Inflammatory macrophage treated with lipopolysaccharide for 4 hours (primary cell): ENCODE measurements at places on chromosomes 2 and 18.

DNA sequence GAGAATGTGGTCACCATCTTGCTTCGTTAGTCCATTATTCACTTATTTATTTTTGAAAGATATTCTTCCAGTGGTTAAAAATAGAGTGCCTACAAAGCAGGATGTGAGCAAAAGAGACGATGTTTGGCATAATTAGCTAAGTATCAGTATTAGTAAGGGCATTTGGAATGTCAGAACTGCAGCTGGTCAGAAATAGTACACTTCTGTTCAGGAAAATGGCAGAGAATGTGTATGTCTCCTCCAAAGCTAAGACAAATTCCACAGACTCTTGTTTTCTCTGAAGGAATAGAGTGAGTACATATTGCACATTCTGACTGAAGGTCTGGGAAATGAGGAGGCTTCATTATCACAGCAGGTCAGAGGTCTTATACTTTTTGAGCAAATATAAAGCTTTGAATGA is 209.0 kb downstream of the L3MBTL4 start:
- no peak for DNase-seq

GRCh38 chr2:192398236-192398635 is 203.5 kb upstream of the TMEFF2 start:
- no peak for DNase-seq

DNA sequence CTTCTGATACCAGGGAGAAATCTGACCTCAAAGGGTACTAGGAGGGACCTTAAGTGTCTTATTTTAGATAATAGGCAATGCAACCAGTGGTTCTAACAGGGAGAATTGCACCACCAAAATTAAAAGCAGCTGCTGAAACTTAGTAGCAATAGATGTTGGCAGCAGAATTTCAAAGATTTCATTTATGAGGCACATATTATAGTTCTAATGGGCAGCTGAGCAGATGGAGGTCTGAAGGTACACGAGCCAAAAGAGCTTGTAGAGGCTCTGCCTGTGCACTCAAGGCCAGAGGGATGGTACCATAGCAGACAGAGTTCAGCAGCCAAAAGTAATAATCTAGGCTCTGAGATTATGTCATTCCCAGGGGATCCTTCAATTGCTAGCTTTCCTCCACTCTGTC is 87.3 kb upstream of the NCKAP5 start:
- DNase-seq: no peak

DNA sequence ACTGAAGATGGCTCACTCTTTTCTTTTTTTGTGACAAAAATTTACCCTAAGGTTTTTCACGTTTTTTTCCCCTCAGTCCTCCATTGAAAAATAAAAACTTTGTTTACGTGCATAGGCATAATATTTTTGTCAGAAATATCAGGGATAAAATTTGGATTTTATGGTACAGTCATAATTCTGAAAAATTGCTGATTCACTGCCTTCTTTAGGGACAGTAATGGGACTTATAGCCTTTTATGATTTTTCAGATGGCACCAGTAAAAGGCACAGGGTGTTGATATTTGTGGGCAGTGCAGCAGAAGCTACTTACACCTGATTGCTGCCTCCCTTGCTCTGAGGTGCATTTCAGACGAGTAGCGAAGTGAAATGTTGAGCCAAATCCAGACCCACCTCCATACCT is 139.4 kb upstream of the CDCA7 start:
- DNase-seq: no peak

- no peak for DNase-seq
Measured at GRCh38 chr2:31748041-31748440, 167.3 kb upstream of the SRD5A2 start.

- peak; percentile 40 for DNase-seq
Measured at GRCh38 chr2:210072922-210073509, 70.6 kb downstream of the RPE start.

- no peak for DNase-seq
Measured at GRCh38 chr2:34371711-34372110, 772.6 kb upstream of the FAM98A start.

- peak; percentile 64 for DNase-seq
Measured at GRCh38 chr2:200338692-200339091, 32.2 kb downstream of the SPATS2L start.

DNA sequence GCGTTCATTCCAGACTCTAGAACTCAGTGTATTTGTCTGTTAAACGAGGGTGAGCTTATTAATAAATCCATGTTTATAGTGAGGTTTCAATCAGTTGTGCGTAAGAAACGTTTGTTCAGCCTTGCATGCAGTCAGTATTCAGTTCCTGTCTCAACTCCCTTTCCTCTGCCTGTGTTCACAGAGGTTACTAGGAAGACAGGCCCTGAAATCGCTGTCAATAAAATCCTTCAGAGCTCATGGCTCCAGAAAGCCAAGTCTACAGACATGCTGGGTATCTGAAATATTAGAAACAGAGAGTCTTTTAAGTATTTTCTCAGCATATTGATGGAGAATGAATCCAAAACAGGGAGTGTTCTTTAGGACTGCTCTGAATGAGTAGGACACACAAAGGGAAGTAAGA is 75.4 kb downstream of the KLF7 start:
- DNase-seq: no peak

DNA sequence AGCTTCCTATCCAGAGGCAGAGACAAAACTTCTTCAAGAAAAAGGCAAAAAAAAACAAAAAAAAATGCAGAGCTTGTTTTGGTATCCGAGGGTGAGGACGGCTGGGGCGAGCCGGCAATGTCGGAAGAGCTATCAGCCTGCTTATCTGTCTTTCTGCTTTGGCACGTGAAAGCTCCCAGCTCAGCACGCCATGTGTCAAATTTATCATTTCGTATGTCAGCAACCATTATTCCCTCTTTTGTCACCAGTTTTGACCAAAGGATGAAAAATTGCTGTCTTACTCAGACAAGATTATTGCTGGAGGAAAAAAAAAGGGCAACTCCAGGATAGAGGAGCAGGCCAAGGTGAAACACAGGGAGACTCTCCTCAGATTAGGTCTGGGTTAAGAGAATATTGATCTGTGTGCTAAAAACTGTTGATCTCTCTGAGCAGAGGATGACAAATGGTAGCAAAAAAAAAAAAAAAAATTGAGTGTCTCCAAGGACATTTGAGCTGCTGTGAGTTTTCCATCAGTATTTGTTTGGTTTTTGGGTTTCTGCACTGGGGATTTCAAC is 532.0 kb upstream of the POU3F3 start:
- no peak for DNase-seq

GRCh38 chr2:75289771-75290170 is 90.5 kb upstream of the TACR1 start:
- DNase-seq: peak; percentile 4

GRCh38 chr2:20516646-20517341 is 69.9 kb downstream of the RHOB start:
- DNase-seq: no peak

DNA sequence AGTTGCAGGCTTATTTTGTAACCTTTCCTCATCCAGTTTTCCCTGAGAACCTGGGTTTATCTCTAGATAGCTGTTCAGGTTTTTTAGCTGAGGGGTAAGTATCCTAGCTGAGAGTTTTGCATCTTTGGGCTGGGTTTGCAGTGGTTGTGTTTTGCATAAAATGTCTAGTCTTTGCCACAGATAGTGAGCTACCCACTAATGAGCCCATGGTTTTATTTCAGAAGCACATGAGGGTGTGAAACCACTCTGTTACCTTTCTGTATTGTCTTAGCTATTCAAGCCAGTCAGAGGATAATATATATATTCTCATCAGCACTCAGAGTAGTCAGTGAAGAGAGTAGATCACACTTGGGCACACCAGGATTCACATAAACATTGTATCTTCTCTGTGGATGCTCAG is 24.6 kb upstream of the TXNDC2 start:
- DNase-seq: no peak

GRCh38 chr2:160431441-160431840 is 62.2 kb downstream of the RBMS1 start:
- DNase-seq: no peak

GRCh38 chr2:107242811-107243210 is 356.8 kb upstream of the ST6GAL2 start:
- no peak for DNase-seq

DNA sequence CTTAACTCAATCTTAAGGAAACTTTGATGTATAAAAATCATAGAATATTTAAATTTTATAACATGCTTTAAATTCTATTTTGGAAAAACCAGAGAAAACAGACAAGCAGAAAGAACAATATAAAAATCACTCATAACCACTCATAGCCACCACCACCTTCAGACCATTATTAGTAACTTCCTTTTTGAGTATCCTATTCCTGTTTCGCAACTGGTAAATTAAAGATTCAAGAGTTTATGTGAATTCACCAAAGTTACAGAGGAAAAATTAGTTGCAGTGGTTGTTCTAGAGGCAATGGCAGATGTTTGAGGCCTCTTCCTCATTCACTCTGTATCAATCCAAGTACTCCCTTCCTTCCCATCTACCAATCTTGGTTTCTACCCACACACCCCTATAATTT is 49.3 kb upstream of the PROKR1 start:
- peak; percentile 33 for DNase-seq

GRCh38 chr2:100409975-100410647 is 7.4 kb downstream of the CHST10 start:
- no peak for DNase-seq

DNA sequence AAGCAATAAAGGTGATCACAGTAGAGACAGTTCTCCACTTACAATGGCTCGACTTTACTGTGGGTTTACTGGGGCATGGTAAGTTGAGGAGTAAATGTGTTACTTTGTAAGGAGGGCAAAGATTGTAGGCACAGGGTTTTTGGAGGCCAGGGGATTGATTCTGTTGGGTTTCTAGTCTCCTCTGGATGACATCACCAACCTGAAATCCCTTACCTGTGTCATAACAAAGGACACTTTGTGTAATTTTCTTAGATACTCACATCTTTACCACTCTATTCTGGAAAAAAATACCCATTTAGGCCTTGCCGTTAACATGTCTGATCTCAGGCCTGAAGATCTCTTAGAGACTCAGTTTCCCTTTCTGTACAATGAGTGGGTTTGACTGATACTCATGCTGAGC is 161.7 kb downstream of the GLI2 start:
- no peak for DNase-seq

DNA sequence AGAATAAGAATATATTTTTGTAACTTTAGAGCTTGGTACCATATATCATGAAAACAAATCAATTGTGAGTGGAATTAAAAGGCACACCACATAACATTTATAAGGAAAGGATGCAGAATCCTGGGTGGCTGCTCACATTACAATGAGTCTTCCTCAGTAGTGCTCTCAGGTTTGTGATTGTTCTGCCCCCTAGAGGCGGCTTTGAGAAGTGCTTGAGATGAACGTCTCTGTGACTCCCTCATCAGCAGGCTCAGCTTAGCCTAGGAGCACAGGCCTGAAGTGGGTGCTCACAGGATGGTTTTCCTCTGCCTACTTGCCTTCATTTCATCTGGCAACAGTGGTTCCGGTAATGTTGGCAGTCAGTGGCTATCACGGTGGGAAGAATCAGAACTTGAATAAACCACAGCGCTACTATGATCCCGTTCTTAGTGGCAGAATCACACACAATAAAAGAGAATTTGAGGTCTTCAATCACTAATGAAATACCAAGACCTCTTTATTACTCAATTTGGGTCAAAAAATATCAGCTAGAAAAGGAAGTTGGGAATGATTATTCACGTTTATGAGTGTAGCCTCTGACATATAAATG is 38.1 kb upstream of the B4GALT6 start:
- DNase-seq: peak; percentile 80

- no peak for DNase-seq
Measured at GRCh38 chr2:226915846-226916360, 80.0 kb downstream of the RHBDD1 start.

- no peak for DNase-seq
Measured at GRCh38 chr18:47519706-47520105, 268.2 kb upstream of the SKOR2 start.

GRCh38 chr18:74742573-74743243 is 145.0 kb downstream of the ZNF407 start:
- DNase-seq: no peak

- DNase-seq: no peak
Measured at GRCh38 chr18:37481072-37481471, 84.5 kb downstream of the CELF4 start.

GRCh38 chr2:96695602-96696001 is 44.3 kb downstream of the LMAN2L start:
- no peak for DNase-seq

GRCh38 chr2:47344890-47345589 is 57.9 kb upstream of the MSH2 start:
- no peak for DNase-seq

DNA sequence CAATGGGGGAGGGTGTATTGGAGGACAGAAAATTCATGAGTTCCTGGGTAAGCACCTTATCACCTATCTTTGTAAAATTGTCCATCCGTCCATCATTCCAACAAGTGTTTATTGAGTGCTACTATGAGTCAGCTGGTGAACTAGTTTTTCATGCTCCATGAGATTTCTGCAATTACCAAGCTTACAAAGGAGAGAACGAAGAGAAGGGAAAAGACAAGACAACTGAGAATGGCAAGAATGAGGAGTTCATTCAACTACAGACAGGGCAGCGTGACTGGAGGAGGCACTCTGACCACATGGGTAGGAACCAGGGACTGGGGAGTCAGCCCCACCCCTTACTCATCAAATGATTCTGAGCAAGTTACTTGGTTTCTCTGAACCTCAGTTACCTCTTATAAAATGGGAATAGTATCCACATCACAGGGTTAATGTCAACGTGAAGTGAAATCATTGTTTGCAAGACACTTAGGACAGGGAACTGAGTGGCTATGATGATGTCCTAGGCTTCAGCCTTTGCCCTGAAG is 18.6 kb upstream of the TXNDC2 start:
- peak; percentile 74 for DNase-seq

DNA sequence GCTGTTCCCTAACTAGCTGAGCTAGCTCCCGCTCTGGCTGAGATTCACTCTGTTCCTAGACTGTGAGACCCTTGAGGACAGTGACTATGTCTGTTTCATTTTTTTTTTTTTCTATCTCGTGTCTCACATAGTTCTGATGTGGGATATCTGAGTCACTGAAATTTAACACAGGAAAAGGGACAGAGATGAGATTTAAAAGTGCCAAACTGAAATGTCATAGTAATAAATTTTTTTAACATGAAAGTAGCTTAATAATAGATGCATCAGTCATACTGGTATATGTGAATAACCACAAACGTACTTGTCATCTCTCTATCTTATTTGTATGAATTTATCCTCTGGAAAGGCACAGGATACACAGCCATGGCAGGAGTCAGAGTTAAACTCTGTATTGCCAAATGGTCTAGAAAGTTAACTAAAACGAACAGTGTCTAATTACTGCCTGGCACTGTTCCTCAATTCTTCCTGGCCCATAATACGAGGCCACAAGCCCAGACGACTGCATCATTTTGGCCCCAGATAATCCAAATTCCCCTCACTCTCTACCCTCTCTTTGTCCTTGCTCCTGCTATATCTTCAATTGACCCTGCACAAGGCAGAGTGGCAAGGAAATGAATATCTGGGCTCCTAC is 87.5 kb downstream of the SATB2 start:
- no peak for DNase-seq

GRCh38 chr2:201450954-201451291 is 335 bp downstream of the TRAK2 start:
- DNase-seq: no peak

GRCh38 chr2:215136669-215137328 is 1.6 kb downstream of the ABCA12 start:
- no peak for DNase-seq
